ENCODE measurements at places on chromosomes 7 and 10. TPM values are rescaled to one million over a fixed set of nuclear protein-coding genes. Genes with fewer than 3 reads are reported as not detected.

FKBP9 gene
- 1.5 TPM for total RNA-seq

GPC2 gene
- 6.2 TPM for total RNA-seq

FBXW4 gene
- total RNA-seq: 46.2 TPM

SLC26A5 gene
- total RNA-seq: not detected

PPP1R17 gene
- not detected for total RNA-seq

UNCX gene
- not detected for total RNA-seq

RTKN2 gene
- 2.9 TPM for total RNA-seq

NUTM2E gene
- total RNA-seq: 0.28 TPM

FOXI2 gene
- total RNA-seq: not detected

CFTR gene
- total RNA-seq: not detected

SLC13A1 gene
- total RNA-seq: not detected

COL1A2 gene
- total RNA-seq: 0.50 TPM

NET1 gene
- total RNA-seq: 36.3 TPM

ZNF777 gene
- total RNA-seq: 12.1 TPM

CNTNAP2 gene
- total RNA-seq: not detected

ADRA2A gene
- total RNA-seq: not detected

Data from activated CD8-positive, alpha-beta memory T cell treated with anti-CD3 and anti-CD28 coated beads, Interleukin-2, amount 10 ng/mL, durations not matched to agents 7 days and 5 days (primary cell).